ENCODE measurements at places on chromosomes 5 and 9. TPM values are rescaled to one million over a fixed set of nuclear protein-coding genes. Genes with fewer than 3 reads are reported as not detected.

CDO1 gene
- 3.6 TPM for total RNA-seq

CATSPER3 gene
- not detected for total RNA-seq

GADD45G gene
- 0.81 TPM for total RNA-seq

CDC25C gene
- total RNA-seq = 0.65 TPM

C9 gene
- total RNA-seq = 0.24 TPM

BHMT2 gene
- total RNA-seq = 12.4 TPM

LCP2 gene
- not detected for total RNA-seq

DND1 gene
- 0.24 TPM for total RNA-seq

GDA gene
- total RNA-seq = not detected

ANKRD55 gene
- total RNA-seq = not detected

SGCD gene
- total RNA-seq = 81.6 TPM

IFNE gene
- total RNA-seq = 1.3 TPM

IDNK gene
- 2.6 TPM for total RNA-seq

LCN15 gene
- not detected for total RNA-seq

TRMT10B gene
- total RNA-seq = 2.9 TPM

SLC9A3 gene
- total RNA-seq = 1.2 TPM
